Calu3 (cell line): ENCODE measurements at places on chromosomes 1 and 21. TPM values are rescaled to one million over a fixed set of nuclear protein-coding genes. Genes with fewer than 3 reads are reported as not detected.

- H3K36me3 ChIP-seq = no peaks in the 10 kb centered on the region
- DNase-seq = no peak
- no peaks in the 10 kb centered on the region for H3K4me1 ChIP-seq
- no peak overlapping the region for H3K27ac ChIP-seq
- H3K27me3 ChIP-seq = no peaks in the 10 kb centered on the region
- no peak overlapping the region for H3K4me3 ChIP-seq
These were observed 480.4 kb downstream of the PLPP3 start for GRCh38 chr1:56098946-56099345.

The KRTAP13-2 gene
- total RNA-seq = not detected in 2 replicates

DNA sequence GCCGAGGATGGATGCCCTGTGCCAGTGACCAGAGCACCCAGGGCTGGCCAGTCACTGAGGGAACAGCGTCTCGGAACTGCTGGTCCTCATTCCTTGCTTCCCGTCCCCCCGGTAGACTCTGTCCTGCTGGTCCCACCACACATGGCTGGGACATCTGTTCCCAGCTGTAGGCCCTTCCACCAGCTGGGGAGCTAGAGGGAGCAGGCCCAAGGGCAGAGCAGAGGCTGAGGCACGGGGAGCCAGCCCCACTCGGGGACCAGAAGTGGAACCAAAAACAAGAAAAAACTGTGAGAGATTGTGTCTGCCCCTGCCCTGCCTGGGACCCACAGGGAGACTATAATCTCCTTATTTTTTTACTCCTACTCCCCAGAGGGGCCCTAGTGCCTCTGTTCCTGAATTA, 23.8 kb downstream of the ATP8B2 start:
- H3K27me3 ChIP-seq = peaks cover 21% of the 10 kb centered on the region
- H3K36me3 ChIP-seq = peaks cover 11% of the 10 kb centered on the region
- H3K27ac ChIP-seq = no peak overlapping the region
- no peak for DNase-seq
- peaks cover 35% of the 10 kb centered on the region for H3K4me1 ChIP-seq

DNA sequence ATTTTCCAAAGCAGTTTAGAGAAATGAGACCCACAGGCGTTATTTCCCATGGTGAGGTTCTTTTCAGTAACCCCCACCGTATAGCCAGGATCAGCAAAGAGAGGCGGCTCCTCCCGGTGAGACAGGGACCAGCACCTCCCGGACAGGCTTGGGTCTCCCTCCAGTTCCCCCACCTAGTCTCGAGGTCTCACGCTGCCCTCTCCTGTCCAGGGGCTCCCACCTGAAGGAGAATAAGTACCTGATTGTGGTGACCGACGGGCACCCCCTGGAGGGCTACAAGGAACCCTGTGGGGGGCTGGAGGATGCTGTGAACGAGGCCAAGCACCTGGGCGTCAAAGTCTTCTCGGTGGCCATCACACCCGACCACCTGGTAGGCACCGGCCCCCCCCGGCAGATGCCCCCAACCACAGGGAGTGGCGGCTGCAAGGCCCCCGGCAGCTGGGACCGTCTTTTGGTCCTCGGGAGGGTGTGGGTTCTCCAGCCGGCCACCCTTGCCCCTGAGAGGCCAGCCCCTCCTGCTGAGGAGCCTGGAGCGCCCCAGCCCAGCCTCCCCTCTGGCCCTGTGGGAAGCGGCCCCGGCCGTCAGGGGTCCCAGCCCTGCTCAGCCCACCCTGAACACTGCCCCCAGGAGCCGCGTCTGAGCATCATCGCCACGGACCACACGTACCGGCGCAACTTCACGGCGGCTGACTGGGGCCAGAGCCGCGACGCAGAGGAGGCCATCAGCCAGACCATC, 4.9 kb downstream of the COL6A1 start:
- no peak for DNase-seq
- peaks cover 5% of the 10 kb centered on the region for H3K36me3 ChIP-seq
- no peak overlapping the region for H3K4me3 ChIP-seq
- H3K27ac ChIP-seq = no peak overlapping the region
- H3K4me1 ChIP-seq = no peaks in the 10 kb centered on the region

The ABCG1 gene
- total RNA-seq = 0.19 and 0.29 TPM in 2 replicates
